ENCODE measurements at places on chromosomes 13 and 19. TPM values are rescaled to one million over a fixed set of nuclear protein-coding genes. Genes with fewer than 3 reads are reported as not detected.

LHB gene
- total RNA-seq = not detected

DNA sequence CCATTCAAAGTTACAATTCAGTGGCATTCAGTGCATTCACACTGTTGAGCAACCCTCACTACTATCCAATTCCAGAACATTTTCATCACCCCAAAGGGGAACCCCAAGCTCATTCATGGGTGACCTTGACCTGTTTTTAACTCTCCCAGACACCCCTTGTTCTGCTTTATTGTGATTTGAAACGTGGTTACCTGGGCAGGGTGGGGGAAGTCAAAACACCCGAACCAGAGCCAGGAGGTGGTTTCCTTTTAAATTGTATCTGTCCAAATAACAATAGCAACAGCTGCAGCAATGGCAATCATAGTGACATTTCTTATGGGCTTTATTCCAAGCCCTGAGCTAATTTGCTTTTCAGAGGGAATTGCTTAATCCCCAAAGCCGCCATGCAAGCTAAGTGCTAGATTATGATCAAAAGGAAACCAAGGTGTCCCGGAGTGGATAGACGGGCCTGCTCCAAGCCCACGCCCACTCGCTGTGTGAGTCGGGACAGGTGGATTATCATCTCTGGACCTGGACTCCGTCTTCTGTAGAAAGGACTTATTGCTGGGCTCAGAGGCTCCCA lies 6.1 kb downstream of the PTGIR start:
- peaks cover 85% of the 10 kb centered on the region for H3K4me1 ChIP-seq
- H3K4me3 ChIP-seq = peak overlapping the region; percentile 95
- peaks cover 23% of the 10 kb centered on the region for H3K36me3 ChIP-seq
- H3K27me3 ChIP-seq = no peaks in the 10 kb centered on the region

DNA sequence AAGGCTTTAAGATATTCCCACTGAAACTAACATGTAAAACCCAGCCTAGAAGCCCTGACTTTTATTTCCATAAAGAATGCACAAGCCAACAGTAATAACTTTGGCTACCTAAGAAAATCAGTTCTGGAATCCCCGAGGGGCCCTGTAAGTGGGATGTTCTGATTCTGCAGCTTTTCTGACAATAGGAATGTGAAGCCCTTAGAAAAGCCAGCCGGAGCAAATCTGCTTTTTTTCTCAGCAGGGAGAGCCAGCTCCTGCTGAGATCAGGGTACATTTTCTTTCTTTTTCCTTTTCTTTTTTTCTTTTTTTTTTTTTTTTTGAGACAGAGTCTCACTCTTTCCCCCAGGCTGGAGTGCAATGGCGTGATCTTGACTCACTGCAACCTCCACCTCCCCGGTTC lies 8.0 kb upstream of the GARRE1 start:
- no peak overlapping the region for H3K4me3 ChIP-seq
- DNase-seq = no peak
- H3K27ac ChIP-seq = no peak overlapping the region

- no peaks in the 10 kb centered on the region for H3K36me3 ChIP-seq
- DNase-seq = no peak
- peaks cover 16% of the 10 kb centered on the region for H3K27me3 ChIP-seq
- no peak overlapping the region for H3K27ac ChIP-seq
- H3K4me1 ChIP-seq = peaks cover 16% of the 10 kb centered on the region
- no peak overlapping the region for H3K4me3 ChIP-seq
These were observed 2.8 kb upstream of the KANK2 start for GRCh38 chr19:11200015-11200574.

- H3K4me3 ChIP-seq = no peak overlapping the region
- no peak for DNase-seq
- peaks cover 4% of the 10 kb centered on the region for H3K4me1 ChIP-seq
- no peaks in the 10 kb centered on the region for H3K36me3 ChIP-seq
- no peaks in the 10 kb centered on the region for H3K27me3 ChIP-seq
These were observed 15.2 kb upstream of the MTIF3 start for GRCh38 chr13:27465611-27466010.

GRCh38 chr19:54431255-54431838 lies 16.1 kb downstream of the TTYH1 start:
- DNase-seq = no peak
- peak overlapping the region; percentile 31 for H3K4me3 ChIP-seq
- H3K27ac ChIP-seq = no peak overlapping the region
- no peaks in the 10 kb centered on the region for H3K36me3 ChIP-seq
- H3K4me1 ChIP-seq = peaks cover 18% of the 10 kb centered on the region

DNA sequence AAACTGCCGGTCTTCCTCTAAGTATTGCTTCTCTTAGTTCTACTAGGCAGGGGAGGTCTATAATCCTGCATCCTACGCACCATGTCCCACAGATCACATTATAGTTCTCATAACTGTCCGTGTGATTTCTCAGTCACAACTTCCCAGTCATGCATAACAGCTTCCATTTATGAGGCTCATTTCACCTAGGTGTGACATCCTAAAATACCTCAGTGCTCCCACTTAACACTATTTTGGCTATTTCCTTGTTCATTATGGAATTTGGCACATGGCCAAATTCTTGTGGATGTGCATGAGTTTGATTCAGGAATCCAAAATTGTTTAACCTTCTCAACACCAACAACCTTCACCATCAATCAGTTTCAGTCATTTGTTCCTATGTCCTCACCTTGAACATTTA lies 989.9 kb downstream of the OLFM4 start:
- no peak overlapping the region for H3K27ac ChIP-seq
- DNase-seq = no peak
- no peaks in the 10 kb centered on the region for H3K27me3 ChIP-seq
- no peaks in the 10 kb centered on the region for H3K4me1 ChIP-seq
- H3K4me3 ChIP-seq = no peak overlapping the region
- no peaks in the 10 kb centered on the region for H3K36me3 ChIP-seq

DNA sequence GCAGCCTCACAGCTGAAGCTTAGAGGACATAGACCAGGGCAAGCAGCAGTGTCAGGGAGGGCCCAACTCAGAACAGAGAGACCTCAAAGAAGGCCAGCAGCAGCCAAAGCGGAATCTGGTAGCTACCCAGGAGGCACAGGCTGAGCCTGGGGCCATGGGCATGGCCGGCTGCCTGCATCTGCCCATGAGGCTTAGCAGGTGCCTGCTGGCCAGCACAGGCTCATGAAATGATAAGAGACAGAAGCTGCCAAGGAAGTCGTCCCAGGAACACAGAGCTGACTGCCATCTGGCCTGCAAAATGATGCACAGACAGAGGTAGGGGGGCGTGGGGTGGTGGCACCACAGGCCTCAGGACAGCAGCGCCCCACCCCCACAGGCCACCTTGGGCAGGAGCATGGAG lies 29.2 kb downstream of the TUBA3C start:
- H3K27me3 ChIP-seq = no peaks in the 10 kb centered on the region
- no peak for DNase-seq
- no peak overlapping the region for H3K4me3 ChIP-seq
- H3K4me1 ChIP-seq = no peaks in the 10 kb centered on the region
- no peak overlapping the region for H3K27ac ChIP-seq

DNA sequence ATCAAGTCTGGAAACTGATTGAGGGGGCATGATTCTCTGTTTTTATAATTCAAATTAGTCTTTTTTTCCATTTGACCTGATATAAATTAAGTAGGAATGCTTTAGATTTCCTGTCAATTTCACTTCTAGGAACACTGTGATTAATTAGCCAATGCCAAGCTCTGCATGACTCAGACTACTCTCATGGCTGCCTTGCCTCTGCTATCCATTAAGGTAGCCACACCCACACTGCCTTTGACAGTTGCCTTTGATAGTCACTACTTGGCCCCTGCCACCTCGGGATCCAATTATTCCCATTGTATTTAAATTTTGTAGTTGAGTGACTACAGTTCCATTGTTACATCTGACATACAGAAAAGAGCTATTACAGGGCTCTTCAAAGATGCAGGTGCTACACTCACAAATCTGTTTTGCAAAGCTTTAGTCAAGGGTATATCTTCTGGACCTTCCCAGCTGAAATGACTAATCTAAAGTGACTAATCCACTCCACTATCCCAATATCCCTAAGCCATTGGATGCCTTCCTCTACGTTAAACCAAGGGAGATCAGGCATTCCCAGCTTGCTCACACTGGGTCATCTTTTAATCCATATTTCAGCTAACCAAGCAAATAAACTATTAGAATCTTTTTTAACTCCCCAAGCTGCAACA lies 1193.1 kb upstream of the MIR17HG start:
- H3K27ac ChIP-seq = no peak overlapping the region
- DNase-seq = no peak
- H3K4me3 ChIP-seq = no peak overlapping the region
- H3K27me3 ChIP-seq = no peaks in the 10 kb centered on the region
- no peaks in the 10 kb centered on the region for H3K36me3 ChIP-seq

- DNase-seq = no peak
- no peaks in the 10 kb centered on the region for H3K27me3 ChIP-seq
- H3K27ac ChIP-seq = no peak overlapping the region
- H3K4me3 ChIP-seq = no peak overlapping the region
- H3K4me1 ChIP-seq = peaks cover 9% of the 10 kb centered on the region
- H3K36me3 ChIP-seq = peaks cover 20% of the 10 kb centered on the region
These were observed 147.9 kb downstream of the PAN3 start for GRCh38 chr13:28286263-28286662.
